ENCODE measurements at places on chromosomes 12 and 14.

GRCh38 chr12:20109676-20110075, 258.7 kb upstream of the PDE3A start:
- DNase-seq: no peak

GRCh38 chr12:21906919-21907493, 34.2 kb downstream of the ABCC9 start:
- DNase-seq: no peak

DNA sequence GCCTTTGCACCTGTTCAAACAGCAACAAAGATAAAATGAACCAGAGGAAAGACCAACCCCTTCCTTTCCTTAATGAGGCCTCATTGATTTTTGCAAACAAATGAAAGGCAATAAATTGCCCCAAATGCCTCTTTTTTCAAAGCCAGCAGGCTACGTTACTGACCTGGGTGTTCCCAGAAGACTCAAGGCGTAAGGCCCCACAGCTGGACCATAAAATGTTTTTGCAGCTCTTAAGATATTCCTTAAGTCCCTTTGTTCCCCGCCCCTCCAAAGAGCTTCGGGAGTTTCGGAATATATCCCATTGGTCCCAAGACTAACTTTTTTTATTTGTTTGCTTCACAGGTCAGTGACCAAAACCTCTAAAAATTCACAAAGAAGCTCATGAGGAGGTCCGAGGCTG, 462.9 kb upstream of the PRICKLE1 start:
- DNase-seq: no peak

- no peak for DNase-seq
These were observed 64.9 kb upstream of the BBS10 start for GRCh38 chr12:76413121-76413520.

- DNase-seq: no peak
These were observed 249.9 kb upstream of the RGS6 start for GRCh38 chr14:71682337-71682736.

DNA sequence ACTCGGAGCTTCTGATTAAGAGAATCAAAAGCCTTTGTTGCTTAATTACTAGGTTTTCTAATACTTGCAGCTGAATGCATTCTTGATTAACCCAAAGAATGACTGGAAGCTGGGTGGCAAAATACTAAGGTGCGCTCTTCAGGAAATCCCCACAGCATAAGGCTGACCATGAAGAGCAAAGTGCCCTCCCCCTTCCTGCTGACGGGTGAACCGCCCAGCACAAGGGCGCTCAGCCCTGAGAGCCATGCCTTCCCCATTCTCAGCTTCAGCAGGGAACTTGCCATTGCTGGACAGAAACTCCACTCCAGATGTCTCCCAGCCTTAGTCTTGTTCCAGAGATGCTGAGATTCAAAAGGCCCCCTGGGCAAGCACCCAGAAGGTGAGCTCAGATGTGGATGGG, 27.2 kb upstream of the FBRSL1 start:
- no peak for DNase-seq

DNA sequence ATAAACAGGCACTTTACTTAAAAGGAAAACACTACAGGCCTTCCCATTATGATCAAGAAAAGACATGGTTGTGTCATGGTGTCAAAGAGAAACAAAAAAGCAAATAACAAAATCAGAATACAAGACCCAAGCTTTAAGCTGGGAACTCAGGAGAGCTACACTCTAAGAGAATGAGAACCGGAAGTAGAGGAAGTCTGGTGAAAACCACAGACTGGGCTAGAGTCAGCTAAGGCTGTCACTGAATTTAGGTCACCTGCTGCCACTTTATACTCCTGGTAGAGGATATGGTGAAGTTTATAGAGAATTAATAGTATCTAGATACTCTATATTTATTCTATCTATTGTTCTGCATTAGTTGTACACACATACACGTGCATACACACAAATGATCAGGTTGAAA, 971.7 kb downstream of the FLRT2 start:
- no peak for DNase-seq

DNA sequence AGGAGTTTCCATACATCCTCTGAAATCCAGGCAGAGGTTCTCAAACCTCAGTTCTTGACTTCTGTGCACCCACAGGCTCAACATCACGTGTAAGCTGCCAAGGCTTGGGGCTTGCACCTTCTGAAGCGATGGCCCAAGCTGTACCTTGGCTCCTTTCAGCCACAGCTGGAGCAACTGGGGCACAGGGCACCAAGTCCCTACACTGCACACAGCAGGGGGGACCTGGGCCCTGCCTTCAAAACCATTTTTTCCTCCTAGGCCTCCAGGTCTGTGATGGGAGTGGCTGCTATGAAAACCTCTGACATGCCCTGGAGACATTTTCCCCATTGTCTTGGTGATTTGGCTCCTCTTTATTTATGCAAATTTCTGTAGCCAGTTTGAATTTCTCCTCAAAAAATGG, 10.6 kb downstream of the AREL1 start:
- no peak for DNase-seq

- DNase-seq: no peak
These were observed 537.3 kb upstream of the MIS18BP1 start for GRCh38 chr14:45790293-45790692.

DNA sequence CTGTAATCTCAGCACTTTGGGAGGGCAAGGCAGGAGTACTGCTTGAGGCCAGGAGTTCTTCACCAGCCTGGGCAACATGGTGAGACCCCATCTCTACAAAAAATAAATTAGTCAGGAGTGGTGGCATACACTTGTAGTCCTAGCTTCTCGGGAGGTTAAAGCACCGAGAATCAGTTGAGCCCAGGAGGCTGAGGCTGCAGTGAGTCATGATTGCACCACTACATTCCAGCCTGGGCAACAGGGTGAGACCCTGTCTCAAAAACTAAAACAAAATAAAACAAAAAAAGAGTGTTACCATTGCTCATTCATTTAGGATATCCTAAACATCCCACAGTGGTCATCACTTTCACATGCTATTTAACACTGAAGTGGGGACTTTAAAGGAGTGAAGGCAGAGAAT, 7.8 kb downstream of the NEK9 start:
- no peak for DNase-seq

Data from stimulated activated CD4-positive, alpha-beta T cell treated with anti-CD3 and anti-CD28 coated beads, Interleukin-12 subunit alpha, Interleukin-12 subunit beta, amount 100 ng/mL, for 4 hours (primary cell).